Breast epithelium (tissue), 4 donors: ENCODE measurements at places on chromosomes 3 and 15.
A peak's percentile ranks its signal among the peaks of the same experiment; 100 is the strongest.

DNA sequence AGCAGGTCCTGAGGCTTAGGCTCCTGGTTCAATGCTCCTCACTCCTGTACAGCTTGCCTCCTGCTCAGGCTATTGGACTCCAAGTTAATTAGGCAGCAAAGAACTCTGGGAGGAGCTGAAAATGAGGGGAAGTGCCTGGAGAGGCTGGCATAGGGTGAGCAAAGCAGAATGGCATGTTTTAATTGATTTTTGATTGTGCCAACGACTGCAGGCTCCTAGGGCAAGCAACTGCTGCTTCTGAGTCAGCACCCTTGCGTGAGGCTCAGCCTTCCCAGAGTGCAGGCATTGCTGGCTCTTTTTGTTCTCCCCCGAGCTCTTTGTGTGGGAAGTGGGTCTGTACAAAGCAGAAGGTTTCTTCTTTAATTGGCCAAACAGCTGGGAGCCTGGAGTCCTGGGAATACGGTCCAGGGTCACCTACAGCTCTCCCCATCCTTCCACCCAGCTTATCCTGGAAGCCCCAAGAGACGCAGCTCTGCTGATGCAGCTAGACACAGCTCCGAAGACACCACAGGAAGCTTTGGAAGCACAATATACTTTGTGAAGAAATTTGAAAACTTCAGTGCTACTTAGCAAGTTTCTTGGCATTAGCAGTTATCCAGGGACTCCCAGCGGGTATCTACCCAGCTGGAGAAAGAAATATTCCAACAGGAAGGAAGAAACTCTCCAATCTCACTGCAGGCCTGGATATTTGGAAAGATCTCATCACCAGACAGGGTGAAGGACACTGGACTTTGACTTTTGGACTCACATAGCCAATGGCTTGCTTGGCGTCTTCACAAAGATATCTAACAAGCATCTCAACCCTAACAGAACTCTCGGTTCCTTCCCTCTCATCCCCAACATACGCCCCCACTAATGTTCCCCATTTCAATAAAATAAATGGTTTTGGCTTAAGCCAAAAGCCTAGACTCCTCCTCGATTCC, 76.8 kb downstream of the BDH1 start:
- peak overlapping the region; percentile 10 for H3K27ac ChIP-seq
- H3K36me3 ChIP-seq, result no peaks in the 10 kb centered on the region
- no peaks in the 10 kb centered on the region for H3K4me1 ChIP-seq
- H3K4me3 ChIP-seq, result no peak overlapping the region
- H3K27me3 ChIP-seq, result no peaks in the 10 kb centered on the region

DNA sequence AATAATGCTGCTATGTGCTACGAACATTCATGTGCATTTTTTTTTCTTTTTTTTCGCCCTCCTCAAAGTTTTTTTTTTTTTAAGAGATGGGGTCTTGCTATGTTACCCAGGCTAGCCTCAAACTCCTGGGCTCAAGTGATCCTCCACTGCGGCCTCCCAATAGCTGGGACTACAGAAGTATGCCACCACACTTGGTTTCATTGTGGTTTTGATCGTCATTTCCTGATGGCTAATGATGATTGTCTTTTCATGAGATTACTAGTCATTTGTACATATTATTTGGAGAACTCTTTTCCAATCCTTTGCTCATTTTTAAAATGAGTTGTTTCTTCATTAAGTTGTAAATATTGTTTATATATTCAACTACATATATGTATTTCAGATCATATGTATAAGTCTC, 48.8 kb downstream of the FBXO22 start:
- H3K4me3 ChIP-seq, result no peak overlapping the region
- H3K27me3 ChIP-seq, result no peaks in the 10 kb centered on the region
- no peak overlapping the region for H3K27ac ChIP-seq
- no peaks in the 10 kb centered on the region for H3K4me1 ChIP-seq

DNA sequence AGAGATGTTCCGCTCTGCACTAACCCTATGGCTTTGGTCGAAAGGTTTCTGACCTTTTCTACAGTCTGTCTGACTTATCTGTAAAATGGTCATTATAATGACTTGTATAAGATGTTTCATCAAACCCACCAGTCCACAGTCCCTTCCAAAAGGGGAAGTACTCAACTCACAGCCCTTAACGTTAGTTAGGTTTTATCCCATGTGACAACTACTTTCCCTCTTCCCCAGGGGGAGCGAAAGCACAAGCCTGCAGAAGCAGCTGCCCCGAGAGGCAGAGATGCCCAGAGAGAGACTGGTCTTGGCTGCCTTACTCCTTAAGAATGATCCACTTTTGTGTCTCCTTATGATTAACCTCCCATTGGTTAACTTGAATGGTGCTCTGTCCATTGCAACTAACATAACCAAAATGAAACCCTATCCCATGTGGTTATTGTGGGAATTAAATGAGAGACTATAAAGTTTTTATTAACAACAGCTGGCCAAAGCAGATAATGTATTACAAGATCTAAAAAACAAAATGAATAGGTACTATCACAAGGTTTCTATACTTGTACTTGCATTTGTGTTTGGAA, 6.4 kb downstream of the ASTE1 start:
- H3K27ac ChIP-seq, result no peak overlapping the region
- no peaks in the 10 kb centered on the region for H3K4me1 ChIP-seq
- no peaks in the 10 kb centered on the region for H3K36me3 ChIP-seq
- no peak overlapping the region for H3K4me3 ChIP-seq

GRCh38 chr3:172856795-172857742, 106.5 kb downstream of the ECT2 start:
- no peaks in the 10 kb centered on the region for H3K27me3 ChIP-seq
- peak overlapping the region; percentile 10 for H3K27ac ChIP-seq
- H3K36me3 ChIP-seq, result no peaks in the 10 kb centered on the region
- no peak overlapping the region for H3K4me3 ChIP-seq
- H3K4me1 ChIP-seq, result no peaks in the 10 kb centered on the region

DNA sequence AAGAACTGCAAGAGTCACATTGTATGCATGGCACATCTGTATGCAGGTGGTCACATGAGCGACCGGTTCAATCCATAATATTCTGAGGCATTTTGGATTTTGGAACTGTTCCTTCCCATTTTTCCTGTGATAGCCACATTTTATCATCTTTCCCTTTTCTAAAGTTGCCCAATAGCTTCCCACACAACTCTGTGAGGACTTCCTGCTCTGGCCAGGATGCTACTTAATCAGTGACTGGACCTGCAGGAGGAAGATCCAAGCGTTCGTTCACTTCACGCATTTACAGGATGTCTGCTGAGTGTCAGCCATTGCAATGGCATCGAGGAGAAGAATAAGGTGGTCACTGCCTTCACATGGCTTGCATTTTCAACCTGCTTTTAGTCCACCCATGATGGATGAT, 9.8 kb downstream of the KLHL6 start:
- H3K27ac ChIP-seq, result no peak overlapping the region
- DNase-seq, result no peak

DNA sequence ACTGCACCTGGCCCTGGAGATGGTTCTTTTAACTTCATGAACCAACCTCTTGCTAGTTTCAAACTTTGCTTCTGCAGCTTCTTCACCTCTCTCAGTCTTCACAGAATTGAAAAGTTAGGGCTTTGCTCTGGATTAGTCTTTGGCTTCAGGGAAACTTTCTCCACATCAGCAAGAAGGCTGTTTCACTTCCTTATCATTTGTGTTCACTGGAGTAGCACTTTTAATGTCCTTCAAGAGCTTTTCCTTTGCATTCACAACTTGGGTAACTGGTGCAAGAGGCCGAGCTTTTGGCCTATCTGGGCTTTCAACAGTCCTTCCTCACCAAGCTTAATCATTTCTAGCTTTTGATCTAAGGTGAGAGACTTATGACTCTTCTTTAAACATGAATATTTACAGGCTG, 15.7 kb upstream of the TM2D3 start:
- no peak overlapping the region for H3K4me3 ChIP-seq
- H3K4me1 ChIP-seq, result no peaks in the 10 kb centered on the region
- DNase-seq, result no peak

DNA sequence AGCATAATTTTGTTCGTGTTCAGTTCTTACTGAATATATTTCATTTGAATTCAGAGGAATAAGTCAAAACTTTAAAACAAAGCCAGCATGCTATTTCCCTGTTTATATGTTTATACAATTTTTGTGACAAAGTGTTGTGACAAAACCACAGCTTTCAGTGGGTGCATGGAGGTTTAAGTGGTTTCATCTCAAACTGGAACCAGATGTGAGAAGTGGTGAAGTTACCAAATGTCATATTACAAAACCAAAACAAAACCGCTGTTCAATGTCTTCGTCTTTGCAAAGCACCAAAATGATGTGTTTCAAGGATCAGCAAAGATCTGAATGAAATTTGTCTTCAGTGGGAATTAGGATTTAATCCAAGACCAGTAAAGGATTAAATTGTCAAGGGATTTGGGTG, 59.3 kb upstream of the OSTN start:
- H3K27ac ChIP-seq, result no peak overlapping the region
- no peak overlapping the region for H3K4me3 ChIP-seq
- no peaks in the 10 kb centered on the region for H3K4me1 ChIP-seq

DNA sequence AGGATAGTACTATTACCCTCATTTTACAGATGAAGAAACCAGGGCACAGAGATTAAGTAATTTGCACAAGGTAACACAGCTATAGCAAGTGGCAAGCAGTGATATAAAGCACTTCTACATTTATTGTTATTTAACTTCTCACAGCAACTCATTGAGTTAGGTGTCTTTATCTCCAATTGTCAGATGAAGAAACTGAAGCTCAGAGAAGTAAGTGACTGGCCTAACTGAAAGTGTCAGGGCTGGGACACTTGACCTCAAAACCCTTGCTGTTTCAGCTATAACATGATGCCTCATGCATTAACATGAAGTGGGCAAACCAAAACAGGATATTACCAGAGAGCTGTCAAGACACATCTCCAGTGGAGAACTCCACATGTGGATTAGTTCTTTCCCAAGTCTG, 65.8 kb upstream of the LEKR1 start:
- no peak for DNase-seq
- H3K27ac ChIP-seq, result no peak overlapping the region
- H3K4me3 ChIP-seq, result no peak overlapping the region
- no peaks in the 10 kb centered on the region for H3K36me3 ChIP-seq
- no peaks in the 10 kb centered on the region for H3K27me3 ChIP-seq

- H3K4me3 ChIP-seq, result no peak overlapping the region
- no peaks in the 10 kb centered on the region for H3K4me1 ChIP-seq
- DNase-seq, result no peak
- no peaks in the 10 kb centered on the region for H3K27me3 ChIP-seq
- no peaks in the 10 kb centered on the region for H3K36me3 ChIP-seq
These were observed 149.8 kb downstream of the TMCO5A start for GRCh38 chr15:38084289-38084688.

DNA sequence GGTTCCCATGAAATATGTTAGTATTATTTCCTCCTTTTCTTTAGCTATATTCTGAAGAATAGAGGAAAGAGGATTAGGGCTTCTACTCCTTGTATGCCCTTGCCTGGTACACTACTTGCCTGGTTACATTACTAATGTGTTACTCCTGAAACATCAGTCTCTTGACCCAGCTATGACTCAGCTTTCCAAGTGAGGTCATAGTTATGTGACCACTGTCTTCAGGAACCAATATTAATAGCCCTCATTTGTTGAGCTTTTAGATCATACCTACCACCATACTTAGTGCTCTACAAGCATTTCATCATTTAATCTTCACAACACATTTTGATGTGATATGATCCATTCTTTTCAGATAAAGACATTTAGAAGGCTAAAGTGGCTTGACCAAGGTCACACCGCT, 60.3 kb downstream of the CMSS1 start:
- peak overlapping the region; percentile 92 for H3K27ac ChIP-seq
- no peaks in the 10 kb centered on the region for H3K27me3 ChIP-seq
- no peak for DNase-seq
- no peaks in the 10 kb centered on the region for H3K36me3 ChIP-seq
- no peak overlapping the region for H3K4me3 ChIP-seq

GRCh38 chr15:48392356-48392755, 61.1 kb downstream of the DUT start:
- H3K4me1 ChIP-seq, result peaks cover 11% of the 10 kb centered on the region
- peak overlapping the region; percentile 71 for H3K27ac ChIP-seq
- no peak overlapping the region for H3K4me3 ChIP-seq
- H3K27me3 ChIP-seq, result no peaks in the 10 kb centered on the region

GRCh38 chr3:142608631-142609030, 12.4 kb downstream of the PLS1 start:
- DNase-seq, result no peak
- no peaks in the 10 kb centered on the region for H3K4me1 ChIP-seq
- no peak overlapping the region for H3K4me3 ChIP-seq
- H3K27ac ChIP-seq, result no peak overlapping the region
- H3K36me3 ChIP-seq, result no peaks in the 10 kb centered on the region

DNA sequence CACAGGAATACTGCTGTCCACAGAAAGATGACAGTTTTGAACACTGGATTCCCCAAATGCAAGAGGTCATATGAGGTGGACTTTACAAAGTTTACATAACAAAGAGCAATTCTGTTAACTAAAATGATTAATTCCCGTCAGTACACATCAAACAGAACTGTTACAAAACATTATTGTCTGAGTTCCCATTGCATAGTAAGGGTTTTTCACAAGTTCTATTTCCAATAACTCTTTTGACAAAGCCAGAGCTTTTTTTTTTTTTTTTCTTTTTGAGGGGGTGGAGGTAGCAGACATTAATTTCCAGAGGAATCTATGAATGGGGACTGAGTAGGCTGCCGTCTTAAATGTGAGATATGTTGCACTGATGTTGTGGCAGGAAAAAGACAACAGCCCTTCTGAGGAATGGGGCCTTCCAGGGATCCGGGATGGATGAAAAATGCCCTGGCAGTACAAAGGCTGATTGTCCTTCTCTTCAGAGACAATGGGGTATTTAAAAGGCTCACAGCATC, 178.1 kb upstream of the KBTBD8 start:
- no peaks in the 10 kb centered on the region for H3K36me3 ChIP-seq
- H3K4me3 ChIP-seq, result no peak overlapping the region
- no peak overlapping the region for H3K27ac ChIP-seq
- DNase-seq, result no peak

GRCh38 chr3:134794950-134795745, at the start of gene EPHB1:
Gene EPHB1 (plus strand): TSS chr3:134795260.
- H3K27me3 ChIP-seq, result peaks cover 31% of the 10 kb centered on the region
- H3K4me3 ChIP-seq, result peak within 1 kb of the TSS; percentile 62
- H3K27ac ChIP-seq, result peak within 1 kb of the TSS; percentile 81
- DNase-seq, result peak; percentile 74

DNA sequence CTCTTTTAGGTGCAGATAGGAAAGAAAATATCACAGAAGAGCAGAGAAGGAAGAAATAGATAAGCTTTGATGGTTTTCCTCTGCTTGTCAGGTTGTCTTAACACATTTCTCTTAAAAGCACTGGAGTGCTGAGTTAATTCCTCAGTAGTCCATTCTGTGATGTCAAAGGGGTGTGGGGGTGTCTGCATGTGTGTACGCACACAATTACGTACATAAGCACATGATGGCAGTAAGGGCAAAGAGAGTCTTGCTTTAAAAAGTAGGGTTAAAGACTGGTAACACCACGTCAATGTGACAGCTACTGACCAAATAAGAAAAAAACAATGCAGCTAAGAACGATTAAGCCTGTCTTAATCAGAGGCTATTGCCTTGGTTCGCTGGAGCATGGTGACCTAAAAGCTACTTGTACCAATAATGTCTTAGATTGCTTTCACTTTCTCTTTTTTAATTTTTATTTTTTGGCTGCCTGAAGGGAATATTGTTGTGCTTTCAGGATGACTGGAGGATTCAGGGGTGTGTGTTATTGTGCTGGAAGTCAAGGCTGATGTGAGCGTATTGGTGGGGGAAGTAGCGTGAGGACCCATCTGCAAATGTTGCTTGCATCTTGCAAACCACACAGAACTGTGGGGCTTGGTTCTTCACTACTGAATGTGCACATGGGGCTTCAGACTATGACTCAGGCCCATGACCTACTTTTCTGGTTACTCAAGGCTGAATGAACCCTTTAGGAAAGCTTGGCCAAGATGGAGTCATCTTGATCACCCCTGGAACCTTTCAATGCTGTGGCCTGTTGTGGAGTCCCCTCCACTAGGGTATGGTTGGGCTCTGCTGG, 417.8 kb upstream of the TPM1 start:
- H3K4me3 ChIP-seq, result no peak overlapping the region
- H3K27ac ChIP-seq, result peak overlapping the region; percentile 21
- H3K36me3 ChIP-seq, result no peaks in the 10 kb centered on the region
- DNase-seq, result no peak
- H3K27me3 ChIP-seq, result no peaks in the 10 kb centered on the region
